ENCODE measurements at places on chromosomes 12 and 14. TPM values are rescaled to one million over a fixed set of nuclear protein-coding genes. Genes with fewer than 3 reads are reported as not detected.

Gene CNTN1
- total RNA-seq: not detected

Gene INHBE
- not detected for total RNA-seq

Gene KRT85
- not detected for total RNA-seq

DNA sequence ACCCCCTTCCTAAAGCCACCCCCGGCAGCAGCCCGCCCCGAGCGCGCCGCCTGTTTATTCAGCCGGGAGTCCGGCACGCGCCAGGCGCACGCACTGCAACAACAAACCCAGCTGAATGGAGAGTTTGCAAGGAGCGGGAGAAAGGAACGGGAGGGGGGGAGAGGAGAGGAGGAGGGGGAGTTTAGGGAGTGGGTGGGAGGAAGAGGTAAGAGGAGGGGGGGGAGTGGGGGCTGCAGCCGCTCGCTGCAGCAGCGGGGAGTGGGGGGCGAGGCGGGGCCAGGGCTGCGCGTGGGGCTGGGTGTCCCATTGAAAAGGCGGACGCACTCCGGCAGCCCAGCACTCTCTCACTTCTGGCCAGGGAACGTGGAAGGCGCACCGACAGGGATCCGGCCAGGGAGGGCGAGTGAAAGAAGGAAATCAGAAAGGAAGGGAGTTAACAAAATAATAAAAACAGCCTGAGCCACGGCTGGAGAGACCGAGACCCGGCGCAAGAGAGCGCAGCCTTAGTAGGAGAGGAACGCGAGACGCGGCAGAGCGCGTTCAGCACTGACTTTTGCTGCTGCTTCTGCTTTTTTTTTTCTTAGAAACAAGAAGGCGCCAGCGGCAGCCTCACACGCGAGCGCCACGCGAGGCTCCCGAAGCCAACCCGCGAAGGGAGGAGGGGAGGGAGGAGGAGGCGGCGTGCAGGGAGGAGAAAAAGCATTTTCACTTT is at the start of gene ASCL1:
Gene ASCL1, plus strand, starts transcription at position 336 of the 712 bp plus-strand sequence. CDS start 571 bp downstream, outside the sequence.
- ATAC-seq: no peak

- ATAC-seq: no peak
These were observed 877.0 kb upstream of the TMEM132C start for GRCh38 chr12:127389923-127390322.

GRCh38 chr12:104215638-104216297 is at the start of gene TXNRD1:
TXNRD1 (plus strand) TSS chr12:104215779; CDS start chr12:104215803, 24 bp downstream.
- peak; percentile 80 for ATAC-seq

GRCh38 chr14:51684760-51685159 is 33.0 kb downstream of the FRMD6 start:
- ATAC-seq: no peak

Gene DLK1
- not detected for total RNA-seq

DNA sequence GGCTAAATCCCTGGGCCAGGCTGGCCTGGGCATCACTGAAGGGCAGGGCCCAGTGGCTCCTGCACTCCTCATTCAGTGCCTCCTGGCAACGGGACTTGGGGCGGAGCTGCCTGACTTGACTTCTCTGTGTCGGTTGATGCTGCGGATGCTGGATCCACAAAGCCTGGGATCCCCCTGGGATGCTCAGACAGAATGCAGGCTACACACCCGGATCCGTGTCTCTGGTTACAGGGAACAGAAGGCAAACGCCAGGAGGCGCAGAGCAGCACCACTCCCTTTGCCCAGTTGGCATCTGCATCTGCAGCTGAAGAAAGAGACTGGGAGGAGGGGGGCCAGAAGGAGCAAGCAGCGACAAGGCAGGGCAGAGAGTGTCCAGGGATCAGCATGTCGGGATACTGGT is 154.5 kb upstream of the FKBP4 start:
- ATAC-seq: no peak

Gene KRT6B
- total RNA-seq: not detected

- ATAC-seq: no peak
These were observed 772.4 kb upstream of the FBXO33 start for GRCh38 chr14:40204441-40205175.

Gene EML5
- 1.6 TPM for total RNA-seq

All from activated T-helper 17 cell treated with anti-CD3 and anti-CD28 coated beads, Interleukin-2, amount 50 U/mL, for 72 hours (primary cell).